ENCODE measurements at places on chromosomes 7 and 10.

- DNase-seq = no peak
Observed at GRCh38 chr7:114885836-114886235, 36.1 kb upstream of the MDFIC start.

GRCh38 chr7:47337531-47337930 is 244.4 kb downstream of the TNS3 start:
- no peak for DNase-seq

- no peak for DNase-seq
Observed at GRCh38 chr7:34523226-34523918, 134.6 kb upstream of the NPSR1 start.

DNA sequence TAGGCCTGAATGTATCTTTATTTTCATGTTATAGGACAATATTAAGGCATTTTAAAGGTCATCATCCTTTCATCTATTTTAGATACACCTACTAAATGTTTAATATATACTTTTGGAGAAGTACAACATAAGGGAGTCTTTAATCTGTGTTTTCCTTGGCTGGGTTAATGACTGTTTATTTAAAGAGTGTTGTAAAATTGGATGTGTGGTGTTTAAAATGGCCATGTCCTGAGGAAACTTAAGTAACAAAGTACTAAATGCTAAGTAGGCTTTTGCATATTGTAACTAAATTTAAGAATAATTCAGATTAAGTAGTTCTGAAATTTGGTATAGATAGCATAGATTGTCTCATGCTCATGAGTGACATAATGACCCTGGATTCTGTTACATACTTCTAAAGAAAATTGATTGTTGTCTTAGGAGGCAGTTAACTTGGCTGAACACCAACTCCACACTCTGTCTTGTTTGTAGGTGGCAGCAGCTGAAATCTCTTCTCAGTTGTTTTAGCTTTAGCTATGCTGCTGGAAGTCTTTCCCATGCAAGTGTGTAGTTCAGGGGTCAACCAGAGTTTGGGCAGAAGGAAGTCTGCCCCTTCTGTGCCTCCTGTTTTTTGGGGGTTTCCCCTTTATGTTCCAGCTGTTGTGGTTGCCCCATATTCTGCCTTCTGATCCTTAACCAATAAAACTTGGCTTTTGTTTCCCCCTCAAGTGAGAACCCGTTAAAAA is 29.2 kb downstream of the DLD start:
- no peak for DNase-seq

DNA sequence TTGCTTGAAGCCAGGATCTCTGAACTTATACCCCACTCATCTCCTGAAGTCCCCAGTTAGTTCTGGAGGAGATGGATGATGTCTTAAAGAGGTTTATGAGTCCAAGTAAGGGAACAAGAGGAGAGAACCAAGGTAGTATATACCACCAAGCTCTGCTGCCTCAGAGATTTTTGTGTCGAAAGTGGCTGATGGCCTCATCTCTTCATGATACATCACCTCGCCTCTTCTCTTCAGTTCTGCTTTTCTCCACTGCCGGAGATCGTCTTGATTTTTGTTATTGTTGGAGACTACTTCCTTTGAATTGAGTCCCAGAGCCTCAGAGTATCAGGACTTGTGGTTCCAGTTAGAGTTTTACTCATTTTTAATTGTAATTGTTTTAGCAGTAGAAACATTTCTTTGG is 1.9 kb downstream of the VTI1A start:
- no peak for DNase-seq

DNA sequence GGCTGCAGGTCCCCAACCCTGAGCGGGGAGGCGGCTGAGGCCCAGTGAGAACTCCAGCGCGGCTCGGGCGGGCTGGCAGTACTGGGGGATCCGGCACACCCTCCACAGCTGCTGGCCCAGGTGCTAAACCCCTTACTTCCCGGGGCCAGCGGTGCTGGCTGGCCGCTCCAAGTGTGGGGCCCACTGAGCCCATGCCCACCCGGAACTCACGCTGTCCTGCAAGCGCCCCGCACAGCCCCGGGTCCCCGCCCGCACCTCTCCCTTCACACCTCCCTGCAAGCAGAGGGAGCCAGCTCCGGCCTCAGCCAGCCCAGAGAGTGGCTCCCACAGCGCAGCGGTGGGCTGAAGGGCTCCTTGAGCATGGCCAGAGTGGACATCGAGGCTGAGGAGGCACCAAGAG is 25.0 kb downstream of the RNF133 start:
- DNase-seq = no peak

GRCh38 chr7:140209866-140210609 is 33.3 kb upstream of the KDM7A start:
- no peak for DNase-seq

DNA sequence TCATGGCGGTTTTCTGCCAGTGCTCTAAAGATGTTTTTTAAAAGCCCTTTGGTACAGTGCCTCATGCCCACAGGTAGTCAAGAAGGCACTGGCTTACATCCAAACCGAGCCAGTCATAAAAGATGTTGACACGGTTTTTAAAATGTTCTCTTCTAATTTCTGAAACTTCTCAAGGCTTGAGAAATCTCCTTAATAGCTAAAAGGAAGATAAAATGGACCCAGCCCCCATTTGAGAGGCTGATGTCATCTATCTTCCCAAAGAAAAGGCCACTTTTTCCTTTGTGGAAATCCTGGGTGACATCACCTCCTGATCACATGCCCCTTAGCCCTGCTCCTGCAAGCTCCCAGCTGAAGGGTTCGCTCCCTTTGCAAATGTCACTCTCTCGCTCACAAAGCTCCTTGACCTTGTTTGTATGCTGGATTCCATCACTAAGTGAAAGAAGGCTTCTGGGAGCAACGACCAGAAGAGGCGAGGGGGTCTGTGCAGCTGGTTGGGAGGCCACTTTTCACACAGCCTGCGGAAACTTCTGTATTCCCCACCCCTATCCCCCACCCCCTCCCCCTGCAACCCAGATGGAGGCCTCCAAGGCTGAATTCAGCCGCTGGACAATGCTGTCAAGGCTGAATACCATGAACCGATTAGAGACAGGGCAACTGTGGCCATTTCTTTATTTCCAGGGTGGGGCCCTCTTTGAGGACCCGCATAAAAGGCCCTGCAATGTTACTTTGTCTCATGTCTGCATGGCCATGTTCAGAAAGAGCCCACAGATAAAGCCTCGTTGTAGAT is 122.8 kb downstream of the CUBN start:
- no peak for DNase-seq

- DNase-seq = no peak
Observed at GRCh38 chr10:95691281-95691680, 2.4 kb downstream of the TCTN3 start.

GRCh38 chr7:13420726-13421125 is 568.7 kb downstream of the ETV1 start:
- no peak for DNase-seq

DNA sequence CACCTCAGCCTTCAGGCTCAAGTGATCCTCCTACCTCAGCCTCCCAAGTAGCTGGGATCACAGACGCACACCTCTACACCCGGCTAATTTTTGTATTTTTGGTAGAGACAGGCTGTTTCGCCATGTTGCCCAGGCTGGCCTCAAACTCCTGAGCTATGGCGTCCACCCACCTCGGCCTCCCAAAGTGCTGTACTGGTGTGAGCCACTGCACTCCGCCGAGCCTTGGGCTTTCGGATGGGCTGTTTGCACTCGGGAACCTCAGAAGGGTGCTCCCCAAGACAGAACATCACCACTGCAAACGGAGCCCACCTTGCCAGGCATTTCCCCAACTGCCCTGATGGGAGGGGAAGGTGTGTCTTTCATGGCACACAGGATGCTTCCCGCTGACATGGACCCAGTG is 27.3 kb downstream of the TMEM120A start:
- DNase-seq = no peak

DNA sequence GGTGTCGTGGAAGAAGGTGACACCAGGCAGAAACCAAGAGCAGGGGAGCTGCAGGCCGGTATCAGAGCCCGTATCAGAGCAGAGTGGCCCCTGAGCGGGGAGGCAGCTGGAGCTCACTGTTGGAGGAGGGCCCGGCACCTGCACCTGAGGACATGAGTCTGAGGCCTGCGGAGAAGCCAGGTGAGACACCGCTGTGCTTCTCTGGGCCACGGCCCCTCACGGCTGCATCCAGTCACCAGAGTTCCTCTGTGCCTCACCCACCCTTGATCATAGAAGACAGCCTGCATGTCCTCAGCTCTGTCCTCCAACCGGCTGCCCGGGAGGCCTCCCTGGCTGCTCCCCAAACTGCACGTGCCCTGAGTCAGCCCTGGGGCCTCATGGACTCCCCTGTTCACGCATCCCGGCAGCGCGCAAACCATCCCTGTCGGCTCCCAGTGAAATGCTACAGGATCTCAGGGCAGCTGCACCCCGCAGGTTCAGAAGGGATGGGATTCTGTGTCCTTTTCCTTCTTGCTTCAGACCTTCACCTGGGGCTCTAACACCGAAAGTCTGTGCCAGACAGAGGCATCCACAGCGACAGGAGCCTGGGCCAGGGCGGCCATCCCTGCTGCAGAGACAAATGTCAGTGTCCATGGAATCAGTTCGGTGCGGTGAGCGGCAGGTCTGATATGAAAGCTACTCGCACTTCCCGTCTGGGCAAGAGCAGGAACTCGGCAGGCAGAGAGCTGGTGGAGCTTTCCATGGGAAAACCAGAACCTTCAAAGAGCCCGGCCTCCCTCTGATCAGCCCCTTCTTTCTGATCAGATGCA is 111.9 kb upstream of the FAM20C start:
- DNase-seq = no peak

DNA sequence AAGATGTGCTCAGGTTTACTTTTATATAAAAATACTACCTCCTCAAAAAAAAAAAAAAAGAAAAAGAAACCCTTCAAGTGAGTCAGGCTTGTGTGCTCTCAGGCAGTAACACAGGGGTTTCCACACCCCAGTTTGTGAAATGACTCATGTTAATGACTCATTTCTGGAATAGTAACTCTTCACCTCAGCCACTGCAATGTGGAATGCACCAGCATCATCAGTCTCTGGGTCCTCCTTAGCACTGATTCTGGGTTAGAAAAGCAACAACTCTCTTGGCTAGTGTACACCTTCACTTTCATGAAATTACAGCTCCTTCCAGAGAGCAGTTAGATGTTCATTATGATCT is 110.6 kb downstream of the EMX2 start:
- no peak for DNase-seq

DNA sequence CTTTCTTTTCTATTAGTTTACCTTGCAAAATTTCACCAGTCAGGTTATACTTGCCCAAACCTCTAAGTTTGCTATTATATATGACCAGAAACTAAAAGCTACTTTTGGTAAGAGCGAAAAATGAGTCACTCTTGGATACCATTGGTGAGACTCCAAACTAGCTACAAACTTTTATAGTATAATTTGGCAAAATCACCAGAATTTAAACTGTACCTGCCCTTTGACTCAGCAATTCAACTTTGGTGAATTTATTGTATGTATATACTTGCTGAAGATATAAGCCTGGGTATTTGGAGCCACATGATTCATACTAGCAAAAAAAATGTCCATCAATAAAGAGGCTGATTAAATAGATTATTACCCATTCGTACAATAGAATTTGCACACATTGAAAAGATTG is 178.7 kb upstream of the STEAP1 start:
- DNase-seq = no peak

DNA sequence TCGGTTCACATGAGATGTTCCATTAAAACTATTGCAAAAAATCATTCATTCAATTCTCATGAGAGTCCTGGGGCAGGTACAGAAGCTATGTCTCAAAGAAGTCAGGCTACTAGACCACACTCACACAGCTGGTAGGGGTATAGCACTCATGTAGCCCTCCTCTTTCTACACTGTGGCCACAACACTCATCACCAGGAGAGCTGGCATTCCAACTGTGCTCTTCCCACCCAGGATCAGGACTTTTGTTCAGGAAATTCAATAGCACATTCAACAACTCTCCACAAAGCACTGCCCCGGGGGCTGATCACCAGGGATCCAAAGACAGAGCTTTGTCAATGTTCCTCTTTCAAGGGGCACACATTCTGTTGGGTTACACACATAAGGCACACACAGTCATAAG is 31.0 kb upstream of the C10orf90 start:
- DNase-seq = no peak

DNA sequence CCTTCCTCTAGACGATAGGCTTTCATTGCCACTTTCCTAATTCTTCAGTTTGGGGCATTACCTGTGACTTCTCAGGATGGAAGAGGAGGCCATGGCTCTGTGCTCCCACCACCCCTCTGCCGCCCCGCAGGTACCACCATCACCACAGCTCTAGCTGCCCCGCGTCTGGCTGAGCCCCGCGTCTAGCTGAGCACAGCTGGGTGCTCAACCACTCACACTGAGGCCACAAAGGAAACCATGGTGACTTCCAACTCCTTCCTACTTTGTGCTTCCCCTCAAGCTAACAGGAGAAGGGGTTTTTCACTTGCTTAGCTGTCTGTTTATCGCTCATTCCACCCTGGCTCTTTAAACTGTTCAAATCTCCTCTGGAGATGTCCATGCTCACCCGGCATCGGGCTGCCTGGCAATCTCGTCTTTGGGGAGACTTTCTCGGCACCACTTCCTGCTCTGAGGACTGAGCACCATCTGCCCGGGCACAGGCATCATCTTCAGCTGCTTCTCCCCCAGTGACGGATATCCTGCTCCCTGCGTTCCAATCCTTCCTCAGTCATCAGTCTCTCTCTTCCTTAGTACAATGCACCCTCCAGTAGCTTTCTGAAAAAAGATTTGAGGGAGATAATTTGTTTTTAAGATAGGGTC is 59.4 kb downstream of the MAD1L1 start:
- no peak for DNase-seq

DNA sequence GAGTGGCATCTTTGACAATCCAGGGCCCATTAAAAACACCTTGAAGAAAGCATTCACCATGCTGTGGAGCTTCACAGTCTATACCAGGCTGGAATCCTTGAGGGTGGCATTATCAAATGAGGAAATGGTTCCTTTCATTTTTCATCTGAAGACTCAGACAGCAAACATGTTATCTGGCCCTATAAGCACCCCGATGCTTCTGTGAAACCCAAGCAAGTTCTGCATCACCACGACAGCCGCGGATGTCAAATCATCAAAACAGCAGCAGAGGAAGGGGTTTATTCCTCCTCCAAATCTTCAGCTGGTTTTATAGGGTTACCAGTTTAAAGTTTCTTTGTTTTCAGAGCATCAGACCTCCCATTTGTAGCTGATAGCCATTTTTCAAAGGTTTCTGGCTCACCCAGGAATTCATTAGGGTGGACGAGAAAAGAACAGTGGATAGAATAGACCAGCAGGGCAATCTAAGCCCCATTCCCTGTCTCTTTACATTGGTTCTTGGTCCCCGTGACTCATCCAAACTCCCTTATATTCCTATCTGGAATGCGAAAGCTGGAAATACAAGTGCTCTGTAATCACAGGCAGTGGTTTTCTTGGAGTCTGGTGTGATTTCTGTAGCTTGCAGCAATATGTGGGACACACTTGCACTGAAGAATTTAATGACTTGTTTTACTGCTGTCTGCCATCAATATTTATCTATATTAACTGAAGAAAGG is 217.9 kb downstream of the SKAP2 start:
- DNase-seq = no peak

Measured in iPS DF 6.9 (cell line).